ENCODE measurements at places on chromosomes 16 and 17. TPM values are rescaled to one million over a fixed set of nuclear protein-coding genes. Genes with fewer than 3 reads are reported as not detected.
A peak's percentile ranks its signal among the peaks of the same experiment; 100 is the strongest.

GRCh38 chr17:44059101-44059892 is 7.2 kb downstream of the LSM12 start:
- no peak overlapping the region for H3K27ac ChIP-seq
- DNase-seq: no peak
- peaks cover 94% of the 10 kb centered on the region for H3K36me3 ChIP-seq
- H3K4me1 ChIP-seq: no peaks in the 10 kb centered on the region
- no peak overlapping the region for H3K4me3 ChIP-seq

GRCh38 chr17:42653179-42654124 is 5.6 kb upstream of the TUBG2 start:
- H3K27me3 ChIP-seq: peaks cover 14% of the 10 kb centered on the region
- H3K4me1 ChIP-seq: peaks cover 5% of the 10 kb centered on the region
- peak; percentile 60 for DNase-seq
- H3K4me3 ChIP-seq: peak overlapping the region; percentile 10
- H3K36me3 ChIP-seq: no peaks in the 10 kb centered on the region

GRCh38 chr16:30669026-30669902 is 11.0 kb downstream of the FBRS start:
- no peak overlapping the region for H3K27ac ChIP-seq
- H3K4me3 ChIP-seq: no peak overlapping the region
- H3K36me3 ChIP-seq: no peaks in the 10 kb centered on the region
- H3K27me3 ChIP-seq: no peaks in the 10 kb centered on the region
- no peaks in the 10 kb centered on the region for H3K4me1 ChIP-seq

GRCh38 chr16:62029947-62030346 is 6.3 kb downstream of the CDH8 start:
- H3K36me3 ChIP-seq: no peaks in the 10 kb centered on the region
- peaks cover 14% of the 10 kb centered on the region for H3K27me3 ChIP-seq
- H3K27ac ChIP-seq: no peak overlapping the region
- H3K4me1 ChIP-seq: peaks cover 4% of the 10 kb centered on the region
- no peak overlapping the region for H3K4me3 ChIP-seq

GRCh38 chr17:78053777-78054468 is 74.6 kb downstream of the TMC6 start:
- H3K36me3 ChIP-seq: peaks cover 22% of the 10 kb centered on the region
- H3K27me3 ChIP-seq: no peaks in the 10 kb centered on the region
- no peak for DNase-seq
- no peak overlapping the region for H3K27ac ChIP-seq
- H3K4me1 ChIP-seq: no peaks in the 10 kb centered on the region

- no peaks in the 10 kb centered on the region for H3K4me1 ChIP-seq
- H3K36me3 ChIP-seq: no peaks in the 10 kb centered on the region
- DNase-seq: no peak
- no peak overlapping the region for H3K27ac ChIP-seq
- no peaks in the 10 kb centered on the region for H3K27me3 ChIP-seq
- no peak overlapping the region for H3K4me3 ChIP-seq
Observed at GRCh38 chr17:57708410-57708809, 36.7 kb downstream of the CCDC182 start.

- no peak for DNase-seq
- no peaks in the 10 kb centered on the region for H3K36me3 ChIP-seq
- H3K4me1 ChIP-seq: no peaks in the 10 kb centered on the region
- H3K27me3 ChIP-seq: no peaks in the 10 kb centered on the region
Observed at GRCh38 chr17:18161207-18162145, 22.2 kb upstream of the ALKBH5 start.

GRCh38 chr16:20382202-20382948 is 22.2 kb downstream of the PDILT start:
- peaks cover 6% of the 10 kb centered on the region for H3K4me1 ChIP-seq
- DNase-seq: no peak
- no peak overlapping the region for H3K27ac ChIP-seq
- H3K36me3 ChIP-seq: no peaks in the 10 kb centered on the region
- H3K27me3 ChIP-seq: peaks cover 25% of the 10 kb centered on the region

GRCh38 chr16:9322769-9323168 is 231.3 kb downstream of the HAPSTR1 start:
- DNase-seq: no peak
- no peak overlapping the region for H3K4me3 ChIP-seq
- H3K4me1 ChIP-seq: no peaks in the 10 kb centered on the region

- peak; percentile 25 for DNase-seq
- peak overlapping the region; percentile 69 for H3K27ac ChIP-seq
- no peaks in the 10 kb centered on the region for H3K27me3 ChIP-seq
- H3K36me3 ChIP-seq: no peaks in the 10 kb centered on the region
- peak overlapping the region; percentile 63 for H3K4me3 ChIP-seq
Observed at GRCh38 chr17:21275047-21275578, 9.4 kb upstream of the MAP2K3 start.

- H3K4me1 ChIP-seq: no peaks in the 10 kb centered on the region
- H3K27ac ChIP-seq: no peak overlapping the region
- no peak overlapping the region for H3K4me3 ChIP-seq
- H3K36me3 ChIP-seq: no peaks in the 10 kb centered on the region
- no peak for DNase-seq
Observed at GRCh38 chr17:43536236-43536992, 9.7 kb downstream of the ETV4 start.

GRCh38 chr17:48012654-48013053 is 24.9 kb downstream of the COPZ2 start:
- H3K4me3 ChIP-seq: no peak overlapping the region
- no peak overlapping the region for H3K27ac ChIP-seq
- H3K36me3 ChIP-seq: no peaks in the 10 kb centered on the region
- peaks cover 26% of the 10 kb centered on the region for H3K4me1 ChIP-seq
- peaks cover 76% of the 10 kb centered on the region for H3K27me3 ChIP-seq

GRCh38 chr17:77736721-77737120 is 221.8 kb upstream of the TNRC6C start:
- peaks cover 13% of the 10 kb centered on the region for H3K4me1 ChIP-seq
- H3K27ac ChIP-seq: no peak overlapping the region
- no peak overlapping the region for H3K4me3 ChIP-seq

- no peak for DNase-seq
- H3K36me3 ChIP-seq: no peaks in the 10 kb centered on the region
- H3K4me3 ChIP-seq: no peak overlapping the region
- H3K27ac ChIP-seq: no peak overlapping the region
- H3K27me3 ChIP-seq: no peaks in the 10 kb centered on the region
Observed at GRCh38 chr17:69417545-69418483, 3.3 kb downstream of the MAP2K6 start.

CCDC40 gene
- total RNA-seq: 8.4 TPM

LGALS9B gene
- 0.20 TPM for total RNA-seq

CDT1 gene
- 14.5 TPM for total RNA-seq

SSTR5 gene
- total RNA-seq: not detected

TP53TG3E gene
- not detected for total RNA-seq

PRCD gene
- 1.3 TPM for total RNA-seq
